ENCODE measurements at places on chromosomes 12 and 14. TPM values are rescaled to one million over a fixed set of nuclear protein-coding genes. Genes with fewer than 3 reads are reported as not detected.
A peak's percentile ranks its signal among the peaks of the same experiment; 100 is the strongest.

DNA sequence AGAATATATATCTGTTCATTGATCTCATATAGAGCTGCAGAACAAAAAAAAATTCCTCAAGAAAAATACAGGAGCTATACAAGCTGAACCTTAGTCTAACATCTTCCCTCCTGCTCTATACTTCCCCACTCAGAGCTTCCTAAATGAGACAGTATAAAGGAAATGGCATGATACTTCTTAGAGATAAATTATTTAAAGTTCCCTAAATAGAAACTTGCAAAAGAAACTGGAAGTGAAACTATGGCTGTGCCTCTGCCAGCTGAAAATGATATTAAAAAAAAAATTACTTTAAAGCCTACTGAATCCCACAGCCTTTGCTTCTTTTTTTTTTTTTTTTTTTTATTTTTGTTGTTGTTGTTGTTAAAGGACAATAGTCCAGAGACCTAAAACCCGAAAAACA, 11.6 kb upstream of the NEK9 start:
- DNase-seq = no peak

Gene PYGL
- 2.3 TPM for polyA plus RNA-seq

DNA sequence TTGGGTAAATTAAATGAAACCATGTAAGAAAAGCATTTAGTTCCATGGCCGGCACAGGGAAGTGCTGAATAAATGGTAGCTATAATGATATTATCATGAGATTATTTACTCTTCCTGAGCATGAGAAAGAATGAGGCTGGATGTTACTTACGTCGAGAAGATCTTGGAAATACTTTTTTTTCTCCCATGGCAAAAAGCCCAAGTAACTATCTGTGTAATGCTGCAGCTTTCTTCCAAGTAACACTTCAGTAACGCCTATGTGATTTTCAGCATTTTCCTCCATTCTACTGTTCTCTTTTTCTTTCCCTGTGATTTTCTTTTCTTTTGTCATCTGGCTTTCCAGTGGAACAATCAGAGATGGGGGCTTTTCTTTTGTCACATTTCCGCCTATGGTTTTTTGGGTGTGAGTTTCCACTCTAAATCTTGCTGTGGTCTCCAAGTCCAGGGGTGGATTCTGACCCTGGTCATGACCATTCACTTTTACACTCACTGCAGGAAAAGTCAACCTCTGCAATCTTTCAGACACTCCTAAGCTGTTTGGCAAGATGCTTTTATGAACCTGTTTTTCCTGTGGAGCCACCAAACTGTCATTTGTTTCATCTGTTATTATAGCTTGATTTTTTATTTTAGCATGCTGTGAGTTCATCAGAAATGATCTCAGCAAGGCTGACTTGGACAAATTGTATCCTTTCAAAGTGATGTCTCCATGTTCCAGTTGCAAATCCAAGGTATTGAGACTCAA, 25.0 kb upstream of the SYCP3 start:
- DNase-seq = no peak

GRCh38 chr12:112973818-112974231, 4.5 kb upstream of the OAS2 start:
- no peak for DNase-seq

GRCh38 chr12:132672116-132672515, 15.0 kb downstream of the POLE start:
- no peak for DNase-seq

Gene PSEN1
- 11.6 TPM for polyA plus RNA-seq

Gene BMP4
- polyA plus RNA-seq = 3.1 TPM

DNA sequence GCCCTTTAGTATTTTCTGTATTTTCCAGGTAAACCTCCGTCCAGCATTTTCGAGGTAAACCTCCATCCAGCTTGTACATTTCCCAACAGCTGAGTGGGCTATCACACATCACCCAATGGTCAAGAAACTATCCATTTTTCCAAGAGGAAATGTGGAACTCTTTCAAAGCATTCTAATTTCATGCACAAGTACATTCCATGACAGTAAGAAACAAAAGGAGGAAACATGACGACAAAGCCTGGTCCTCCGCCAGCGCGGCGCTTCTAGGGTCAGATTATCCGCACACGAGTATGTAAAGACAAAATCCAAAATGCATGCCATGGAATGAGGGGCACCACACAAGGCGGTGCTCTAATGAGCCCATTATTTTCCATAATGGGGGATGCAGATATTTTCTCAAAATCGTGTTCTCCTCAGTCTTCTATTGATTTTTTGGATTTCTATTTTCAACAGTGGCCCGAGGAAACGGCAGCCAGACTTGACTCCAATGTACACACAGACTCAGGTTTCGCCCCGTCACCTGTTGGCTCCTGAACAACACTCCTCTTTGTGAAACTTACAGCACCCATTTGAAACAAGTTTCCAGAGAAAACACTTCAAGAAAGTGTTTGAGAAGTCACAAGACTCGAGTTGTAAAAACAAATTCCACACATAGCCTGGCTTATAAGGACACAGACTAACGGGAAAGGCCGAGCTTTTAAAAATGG, 107.4 kb downstream of the PRICKLE1 start:
- peak; percentile 71 for DNase-seq

DNA sequence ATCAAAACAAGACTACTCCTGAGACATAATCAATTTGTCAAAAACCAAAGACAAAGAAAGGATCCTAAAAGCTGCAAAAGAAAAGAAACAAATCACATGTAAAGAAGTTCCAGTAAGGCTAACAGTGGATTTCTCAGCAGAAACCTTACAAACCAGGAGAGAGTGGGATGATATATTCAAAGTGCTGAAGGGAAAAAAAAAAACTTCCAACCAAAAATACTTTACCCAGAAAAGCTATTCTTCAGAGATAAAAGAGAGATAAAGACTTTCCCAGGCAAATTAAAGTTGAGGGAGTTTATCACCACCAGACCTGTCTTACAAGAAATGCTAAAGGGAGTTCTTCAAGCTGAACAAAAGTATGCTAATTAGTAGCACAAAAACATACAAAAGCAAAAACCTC, 91.9 kb upstream of the PPP2R5C start:
- DNase-seq = no peak

- DNase-seq = no peak
Measured at GRCh38 chr14:73896521-73896920, 9.9 kb downstream of the ZNF410 start.

- peak; percentile 91 for DNase-seq
Measured at GRCh38 chr12:48350249-48351021, at the start of gene ZNF641. Gene ZNF641 (minus strand): TSS chr12:48350919. CDS start chr12:48348090, 2,829 bp downstream.

DNA sequence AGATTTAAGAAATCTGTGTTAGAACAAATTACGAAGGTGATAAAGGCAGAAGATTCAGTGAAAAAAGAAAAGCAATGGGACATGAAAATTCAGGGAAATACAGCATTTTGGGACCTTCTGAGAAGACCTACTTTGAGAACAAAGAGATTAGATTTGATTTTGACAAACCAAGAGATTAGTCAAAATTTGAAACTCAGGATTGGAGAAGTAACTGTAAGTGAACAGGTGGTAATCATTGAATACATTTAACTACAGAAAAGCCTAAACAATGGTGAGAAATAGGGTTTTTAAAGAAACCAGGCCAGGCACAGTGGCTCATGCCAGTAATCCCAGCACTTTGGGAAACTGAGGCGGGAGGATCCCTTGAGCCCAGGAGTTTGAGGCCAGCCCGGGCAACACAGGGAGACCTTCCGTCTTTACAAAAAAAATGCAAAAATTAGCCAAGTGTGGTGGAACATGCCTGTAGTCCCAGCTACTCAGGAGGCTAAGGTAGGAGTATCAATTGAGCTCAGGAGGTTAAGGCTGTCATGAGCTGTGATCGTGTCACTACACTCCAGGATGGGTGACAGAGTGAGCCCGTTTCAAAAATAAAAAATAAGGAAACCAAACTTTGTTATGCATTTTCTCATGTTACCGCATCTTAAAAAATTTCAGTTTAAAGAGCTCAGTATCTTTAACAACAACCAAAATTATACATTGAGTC, 8.9 kb upstream of the SAV1 start:
- DNase-seq = no peak

DNA sequence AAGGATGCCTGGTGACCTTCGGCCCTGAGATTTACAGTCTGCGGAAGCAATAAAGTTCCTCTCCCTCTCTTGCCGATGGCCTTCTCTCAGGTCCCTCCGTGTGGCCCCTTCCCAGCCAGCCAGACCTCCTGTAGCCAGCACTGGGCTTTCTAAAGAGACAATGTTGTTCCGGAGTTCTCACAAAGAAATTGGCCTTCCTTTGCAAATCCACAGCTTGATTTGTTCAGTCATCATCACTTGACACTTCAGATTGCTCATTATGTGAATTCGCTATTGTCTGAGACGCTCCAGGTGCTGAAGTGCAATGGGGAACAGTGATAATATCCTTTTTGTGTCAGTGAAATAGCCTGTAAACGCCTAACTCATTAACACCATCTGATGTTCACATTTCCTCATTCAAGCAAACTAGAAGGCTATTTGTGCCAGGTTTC, 43.7 kb upstream of the GPHB5 start:
- no peak for DNase-seq

Gene ANKS1B
- 0.72 TPM for polyA plus RNA-seq

DNA sequence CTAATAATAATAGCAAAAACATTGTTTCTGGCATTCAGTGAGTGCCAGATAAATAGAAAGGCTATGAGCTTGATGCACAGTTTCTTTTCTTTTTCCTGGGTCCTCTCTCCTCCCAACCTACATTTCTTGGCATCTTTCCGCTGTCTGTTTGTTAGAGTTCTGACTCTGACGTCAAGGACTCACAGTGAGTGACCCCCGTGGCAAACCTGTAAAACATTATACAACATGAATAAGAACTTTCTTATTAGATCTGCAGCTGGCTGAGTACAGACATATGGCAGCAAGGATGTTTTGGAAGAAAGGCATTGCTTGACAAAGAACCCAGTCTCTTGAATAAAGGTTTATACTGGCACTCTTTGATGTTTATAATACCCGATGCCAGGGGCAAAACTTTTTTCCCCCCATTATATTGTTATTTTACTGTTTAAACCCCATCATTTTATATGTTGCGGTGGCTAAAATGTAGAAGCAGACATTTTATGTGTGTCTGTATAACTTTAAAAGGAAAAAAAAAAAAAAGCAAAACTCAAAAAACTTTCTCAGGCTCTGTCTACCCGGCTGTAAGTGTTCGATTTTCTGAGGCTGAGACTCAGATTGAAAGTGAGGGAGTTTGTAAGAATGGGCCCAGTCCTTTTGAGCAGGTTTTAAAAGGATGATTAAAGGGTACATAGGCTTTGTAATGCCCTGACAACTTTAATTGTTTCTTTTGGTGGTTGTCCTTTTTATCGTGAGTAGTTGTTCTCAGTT, 159.3 kb downstream of the PDE3A start:
- no peak for DNase-seq

- DNase-seq = no peak
Measured at GRCh38 chr14:22481546-22481945, 107.5 kb downstream of the DAD1 start.

- DNase-seq = no peak
Measured at GRCh38 chr12:87866578-87867292, 162.5 kb downstream of the C12orf50 start.

DNA sequence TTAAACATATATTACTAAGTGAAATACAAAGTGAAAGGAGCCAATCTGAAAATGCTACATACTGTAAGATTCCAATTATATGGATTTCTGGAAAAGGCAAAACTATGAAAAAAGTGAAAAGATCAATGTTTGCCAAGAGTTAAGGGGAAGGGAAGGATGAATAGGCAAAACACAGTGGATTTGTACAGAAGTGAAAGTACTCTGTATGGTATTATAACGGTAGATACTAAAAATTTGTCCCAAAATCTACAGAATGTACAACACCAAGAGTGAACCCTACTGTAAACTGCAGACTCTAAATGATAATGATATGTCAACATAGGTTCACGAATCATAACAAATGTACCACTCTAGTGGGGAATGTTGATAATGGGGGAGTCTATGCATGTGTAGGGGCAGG, 17.8 kb downstream of the EEA1 start:
- DNase-seq = no peak

DNA sequence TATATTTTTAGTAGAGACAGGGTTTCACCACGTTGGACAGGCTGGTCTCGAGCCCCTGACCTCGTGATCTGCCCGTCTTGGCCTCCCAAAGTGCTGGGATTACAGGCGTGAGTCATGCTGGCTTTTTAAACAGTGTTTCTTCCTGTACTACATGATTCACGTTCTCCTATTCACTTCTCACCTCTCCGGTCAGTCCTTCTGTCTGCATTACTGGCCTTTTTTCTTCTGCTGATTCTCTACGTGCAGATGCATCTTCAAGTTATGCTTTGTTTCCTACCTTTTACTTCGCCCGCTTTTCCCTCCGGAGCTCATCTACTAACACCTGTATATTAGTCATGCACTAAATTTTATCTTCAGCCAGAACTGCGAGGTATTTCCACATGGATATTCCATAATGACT, 296.2 kb upstream of the FLRT2 start:
- DNase-seq = no peak

Gene CLEC2B
- polyA plus RNA-seq = 3.7 TPM

Gene ACOT4
- polyA plus RNA-seq = 0.62 TPM

DNA sequence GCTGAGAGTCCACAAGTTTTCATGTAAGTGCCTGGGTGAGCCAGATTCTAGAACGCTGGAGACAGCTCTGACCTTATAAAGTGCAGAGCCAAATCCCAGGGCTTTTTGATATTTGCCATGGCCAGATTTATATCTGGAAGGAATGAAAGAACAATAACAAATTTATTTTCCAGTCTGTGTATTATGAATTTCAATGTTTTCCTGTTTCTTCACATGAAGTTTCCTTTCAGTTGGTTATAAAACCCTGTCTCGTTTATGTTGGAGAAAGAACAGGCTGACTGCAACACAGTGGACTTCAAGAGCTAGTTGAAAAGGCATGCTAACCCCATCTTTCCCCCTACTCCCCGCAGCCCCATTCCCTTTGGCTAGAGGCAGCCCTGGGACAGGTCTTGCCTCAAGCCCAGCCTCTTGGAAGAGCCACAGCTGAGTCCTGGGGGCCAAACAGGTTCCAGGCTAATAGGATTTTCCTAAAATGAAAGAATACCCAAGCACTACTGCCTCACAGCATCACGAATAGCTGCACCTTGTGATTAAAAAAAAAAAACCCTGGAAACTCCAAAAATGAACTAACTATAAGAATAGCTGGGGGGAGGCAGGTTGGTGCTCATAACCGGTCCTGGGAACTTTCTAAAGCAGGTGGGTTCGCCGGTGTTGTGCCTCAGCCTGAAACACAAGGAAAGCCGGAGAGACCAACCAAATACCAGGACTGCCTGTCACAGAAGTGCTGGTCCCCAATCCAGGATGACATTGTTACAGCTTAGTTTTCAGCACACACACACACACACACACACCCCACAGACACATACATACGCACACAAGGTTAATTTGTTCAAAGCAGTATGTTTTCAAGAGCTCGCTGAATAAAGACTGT, 1.5 kb downstream of the FBLN5 start:
- DNase-seq = no peak

Gene KCNK10
- polyA plus RNA-seq = not detected

DNA sequence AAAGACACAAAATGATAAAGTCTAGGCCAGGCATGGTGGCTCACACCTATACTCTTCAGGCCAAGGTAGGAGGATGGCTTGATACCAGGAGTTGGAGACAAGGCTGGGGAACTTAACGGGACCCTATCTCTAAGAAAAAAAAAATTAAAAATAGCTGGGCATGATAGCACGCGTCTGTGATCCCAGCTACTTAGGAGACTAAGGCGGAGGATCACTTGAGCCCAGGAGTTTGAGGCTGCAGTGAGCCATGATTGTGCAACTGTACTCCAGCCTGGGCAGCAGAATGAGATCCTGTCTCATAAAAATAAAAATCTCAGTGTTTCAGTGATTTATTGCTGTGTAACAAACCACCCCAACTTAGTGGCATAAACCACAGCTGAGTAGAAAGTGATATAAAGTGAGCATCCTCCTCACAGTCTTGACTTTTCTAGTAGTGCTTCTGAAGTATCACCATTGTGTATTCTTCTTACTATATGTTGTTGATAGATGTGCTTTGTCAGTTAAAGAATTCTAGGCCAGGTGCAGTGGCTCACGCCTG, 10.6 kb upstream of the ATF1 start:
- no peak for DNase-seq

GRCh38 chr12:98465950-98466602, 49.3 kb upstream of the TMPO start:
- DNase-seq = no peak

Data from heart left ventricle (tissue), 16 donors.